ENCODE measurements at places on chromosomes 13 and 19.

- DNase-seq = no peak
These were observed 248.7 kb downstream of the KLF5 start for GRCh38 chr13:73307481-73307880.

- DNase-seq = no peak
These were observed 508 bp upstream of the ZNF44 start for GRCh38 chr19:12295191-12295590.

DNA sequence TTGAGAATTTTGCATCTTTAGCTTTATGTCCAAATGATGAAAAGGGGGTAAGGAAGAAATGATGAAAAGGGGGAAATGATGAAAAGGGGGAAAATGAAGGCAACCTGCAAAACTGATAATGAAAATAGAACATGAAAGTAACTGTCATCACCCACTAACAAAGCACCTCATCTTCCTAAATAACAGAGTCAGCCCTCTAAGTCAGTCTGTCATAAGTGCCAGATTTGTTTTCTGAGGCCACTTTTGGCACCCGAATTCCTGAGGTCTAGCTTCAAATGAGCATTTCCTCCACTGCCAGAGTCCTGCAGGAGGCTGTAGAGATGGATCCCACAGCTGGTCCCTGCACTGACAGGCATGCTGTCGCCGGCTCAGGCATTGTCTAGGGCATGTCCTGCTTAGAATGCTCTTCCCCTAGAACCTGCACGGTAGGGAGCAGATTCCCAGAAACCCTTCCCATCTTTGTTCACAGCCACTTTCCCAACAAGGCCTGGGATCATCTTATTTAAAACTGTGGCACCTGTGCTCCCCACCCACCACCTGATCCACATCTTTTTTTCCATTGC lies 25.3 kb downstream of the RAP2A start:
- DNase-seq = no peak

DNA sequence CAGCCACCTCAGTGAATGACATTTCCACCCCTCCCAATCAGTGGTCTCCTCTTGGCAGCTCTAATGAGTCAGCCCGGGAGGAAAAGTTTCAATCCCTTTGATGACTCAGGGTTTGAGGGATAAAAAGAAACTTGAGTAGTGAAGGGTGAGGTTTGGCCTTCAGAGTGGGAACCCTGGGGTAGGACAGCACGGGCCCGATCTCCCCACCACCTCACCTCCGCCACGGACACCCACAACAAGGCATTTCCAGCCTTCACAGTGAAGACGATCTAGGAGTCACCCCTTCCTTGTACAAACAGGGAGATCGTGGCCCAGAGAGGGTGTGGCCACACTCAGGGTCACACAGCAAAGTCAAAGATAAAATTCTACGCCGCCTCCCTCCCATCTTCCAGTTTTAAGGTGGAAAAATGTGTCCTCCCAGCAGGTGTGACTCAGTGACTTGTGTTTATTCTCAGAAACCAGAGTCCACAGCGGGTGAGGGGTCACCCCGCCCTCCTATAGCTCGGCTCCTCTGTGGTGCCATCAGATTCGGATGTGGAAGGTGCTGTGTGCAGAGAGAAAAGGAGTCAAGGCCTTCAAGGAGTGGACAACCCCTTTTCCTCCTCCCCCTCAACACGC lies 12.3 kb downstream of the CIB3 start:
- no peak for DNase-seq

DNA sequence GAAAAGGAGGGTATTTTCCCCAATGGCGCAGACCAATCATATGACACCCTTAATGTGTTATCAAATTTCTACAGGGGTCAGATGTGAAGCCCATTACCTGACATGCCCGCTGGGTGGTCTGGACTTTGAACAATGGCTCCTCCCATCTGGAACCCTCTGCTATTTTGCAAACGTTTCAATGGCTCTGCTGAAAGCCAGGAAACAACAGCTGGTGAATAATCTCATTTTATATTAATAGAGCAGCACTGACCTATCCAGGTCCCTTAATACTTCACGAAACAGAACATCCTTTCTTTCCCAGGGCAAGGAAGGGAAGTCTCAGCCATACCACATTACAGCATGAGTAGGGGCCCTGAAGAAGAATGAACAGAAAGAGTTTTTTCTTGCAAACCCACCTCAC lies 20.3 kb upstream of the KPNA3 start:
- DNase-seq = no peak

- DNase-seq = no peak
These were observed 153.0 kb upstream of the UQCRFS1 start for GRCh38 chr19:29365836-29366417.

DNA sequence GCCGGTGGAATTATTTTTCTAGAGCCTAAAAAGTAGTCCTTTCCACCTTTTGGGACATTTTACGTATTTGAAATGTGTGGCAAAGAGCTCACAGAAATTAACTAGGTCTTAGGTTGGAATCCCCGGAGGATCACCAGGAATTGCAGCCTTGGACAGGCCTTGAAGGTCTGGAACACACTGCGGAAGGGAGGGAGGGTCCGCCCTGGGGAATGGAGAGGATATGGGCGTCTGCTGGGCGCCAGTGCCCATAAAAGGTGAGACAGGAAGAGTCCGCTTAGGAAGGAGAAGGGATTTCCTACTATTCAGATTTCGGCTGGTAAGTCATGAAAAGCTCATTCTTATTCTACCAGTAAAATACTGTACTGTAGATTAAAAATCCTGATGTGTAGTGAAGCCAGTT lies 111.9 kb downstream of the COL4A2 start:
- DNase-seq = no peak

DNA sequence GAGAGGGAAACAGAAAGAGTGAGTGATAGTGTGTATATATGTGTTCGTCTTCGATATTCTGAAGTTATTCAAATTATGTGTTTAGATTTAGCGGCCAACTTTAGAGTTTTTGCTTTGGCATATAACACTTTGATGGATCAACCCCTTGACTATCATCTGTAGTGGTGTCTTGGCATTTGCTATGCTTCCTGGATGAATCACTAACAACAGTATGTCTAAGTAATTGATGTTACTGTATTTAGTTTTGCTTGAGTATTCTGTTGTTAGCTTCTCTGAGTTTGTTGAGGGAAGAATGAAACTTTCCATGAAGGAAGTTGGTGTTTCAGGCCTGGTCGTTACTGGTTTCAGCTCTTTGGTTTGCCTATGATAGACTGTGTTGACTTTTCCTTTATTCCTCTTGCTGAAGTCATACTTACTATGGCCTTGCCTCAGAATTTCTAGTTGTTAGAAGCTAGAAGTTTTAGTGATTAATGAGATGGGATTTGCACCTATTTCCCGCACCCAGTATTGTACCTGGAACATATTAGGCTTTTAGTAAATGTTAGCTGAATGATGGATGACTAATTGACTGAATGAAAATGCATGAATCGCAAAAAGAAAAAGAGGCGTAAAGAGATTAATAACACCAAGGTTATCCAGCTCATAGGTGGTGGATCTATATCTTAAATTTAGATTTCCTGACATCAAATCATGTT lies 20.7 kb downstream of the NDFIP2 start:
- DNase-seq = no peak

- peak; percentile 27 for DNase-seq
These were observed 616 bp downstream of the HNRNPUL1 start for GRCh38 chr19:41264581-41265394.

GRCh38 chr19:40633207-40633606 lies 32.0 kb downstream of the LTBP4 start:
- DNase-seq = no peak
